ENCODE measurements at places on chromosomes 6 and 20.

- DNase-seq = no peak
Observed at GRCh38 chr6:41779336-41779735, 364 bp downstream of the FRS3 start.

- no peak for DNase-seq
Observed at GRCh38 chr6:84072442-84072997, 38.9 kb downstream of the MRAP2 start.

DNA sequence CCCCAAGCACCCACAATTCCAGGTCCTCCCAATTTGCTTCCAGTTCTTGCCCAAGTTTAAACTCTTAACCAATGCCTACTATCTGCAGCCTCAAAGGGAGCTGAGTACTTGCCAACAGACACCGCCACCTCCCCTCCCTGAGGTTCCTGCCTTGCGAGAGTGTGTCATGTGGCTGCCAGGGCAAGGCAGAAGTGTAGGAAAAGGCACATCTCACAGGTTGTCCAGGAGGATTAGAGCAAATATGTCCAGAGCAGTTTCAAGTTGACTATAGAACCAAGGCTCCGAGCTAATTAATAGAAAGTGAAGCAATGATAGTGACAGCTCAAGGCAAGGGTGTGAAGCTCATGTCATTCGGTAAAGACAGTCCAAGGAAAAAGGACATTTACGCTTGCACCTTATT is 127.8 kb downstream of the ATXN1 start:
- no peak for DNase-seq

DNA sequence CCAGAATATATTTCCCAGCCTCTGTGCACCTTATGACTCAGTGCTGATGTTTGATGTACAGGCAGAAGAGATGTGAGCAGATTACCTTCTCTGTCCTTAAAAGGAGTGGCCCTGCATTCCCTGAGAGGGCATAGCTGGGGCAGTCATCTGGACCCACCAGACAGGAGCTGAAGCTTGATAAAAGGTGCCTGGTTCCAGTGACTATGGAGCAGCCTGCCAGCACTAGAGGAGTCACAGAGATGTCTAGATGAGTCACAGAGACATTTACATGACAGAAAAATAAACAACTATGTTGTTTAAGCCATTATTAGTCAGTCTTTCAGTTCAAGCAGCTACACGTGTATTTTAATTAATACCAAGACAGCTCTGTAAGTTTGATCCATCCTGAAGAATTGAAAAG is 237.1 kb upstream of the MOCS1 start:
- DNase-seq = no peak

GRCh38 chr6:87710090-87710489 is 8.1 kb upstream of the AKIRIN2 start:
- no peak for DNase-seq

DNA sequence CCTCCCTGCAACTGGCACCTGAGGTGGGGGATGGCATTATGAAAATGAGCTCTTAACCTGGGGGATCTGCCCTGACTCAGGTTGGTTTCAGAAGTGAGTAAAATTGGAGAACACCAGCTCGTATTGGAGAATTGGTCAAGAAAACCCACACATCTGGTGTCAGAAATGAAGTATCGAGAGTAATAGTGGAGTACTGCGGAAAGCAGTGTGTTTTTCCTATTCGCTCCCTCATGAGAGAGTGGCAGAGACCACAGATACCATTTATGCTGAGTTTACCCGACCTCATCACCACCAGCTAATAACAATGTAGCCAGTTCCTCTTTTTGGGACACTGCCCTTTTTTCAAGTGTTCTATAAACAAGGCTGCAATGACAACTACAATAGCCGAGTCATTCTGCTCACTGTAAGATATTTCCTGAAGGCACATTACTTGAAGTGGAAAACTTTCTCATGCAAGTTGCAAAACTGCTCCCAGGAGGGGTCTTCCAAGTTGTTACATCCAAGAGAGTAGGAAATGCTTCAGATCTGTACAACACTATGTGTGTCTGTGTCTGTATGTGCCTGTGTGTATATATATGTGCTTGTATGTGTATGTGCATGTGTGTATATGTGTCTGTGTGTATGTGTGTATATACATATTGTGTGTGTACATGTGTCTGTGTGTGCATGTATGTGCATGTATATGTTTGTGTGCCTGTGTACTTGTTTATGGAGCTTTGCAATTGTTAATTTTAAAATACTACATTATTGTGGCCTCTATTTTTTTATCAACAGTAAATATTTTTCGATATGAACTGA is 106.0 kb upstream of the CST7 start:
- no peak for DNase-seq

- DNase-seq = no peak
Observed at GRCh38 chr20:16485401-16485800, 87.8 kb downstream of the KIF16B start.

DNA sequence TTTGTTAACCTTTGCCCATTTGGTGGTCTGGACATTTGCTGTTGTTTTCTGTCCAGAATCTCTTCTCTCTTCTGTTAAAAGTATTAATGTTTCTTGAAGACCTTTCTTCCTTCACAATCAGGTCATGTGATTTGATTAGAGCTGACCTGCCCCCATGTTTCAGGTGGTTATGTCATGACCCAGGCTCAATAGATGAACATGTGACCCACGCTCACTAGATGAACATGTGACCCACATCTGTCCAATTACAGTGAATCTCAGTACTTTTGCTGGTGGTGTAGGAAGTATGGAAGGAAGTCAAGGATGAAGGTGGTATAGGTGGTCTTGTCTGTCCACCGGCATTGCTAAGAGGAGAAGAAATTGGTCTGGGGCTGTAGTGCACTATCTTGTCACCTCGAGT is 289.1 kb upstream of the JAG1 start:
- no peak for DNase-seq

- DNase-seq = peak; percentile 43
Observed at GRCh38 chr6:53282741-53283140, 66.0 kb downstream of the ELOVL5 start.

- no peak for DNase-seq
Observed at GRCh38 chr6:125824946-125825771, 34.4 kb downstream of the NCOA7 start.

DNA sequence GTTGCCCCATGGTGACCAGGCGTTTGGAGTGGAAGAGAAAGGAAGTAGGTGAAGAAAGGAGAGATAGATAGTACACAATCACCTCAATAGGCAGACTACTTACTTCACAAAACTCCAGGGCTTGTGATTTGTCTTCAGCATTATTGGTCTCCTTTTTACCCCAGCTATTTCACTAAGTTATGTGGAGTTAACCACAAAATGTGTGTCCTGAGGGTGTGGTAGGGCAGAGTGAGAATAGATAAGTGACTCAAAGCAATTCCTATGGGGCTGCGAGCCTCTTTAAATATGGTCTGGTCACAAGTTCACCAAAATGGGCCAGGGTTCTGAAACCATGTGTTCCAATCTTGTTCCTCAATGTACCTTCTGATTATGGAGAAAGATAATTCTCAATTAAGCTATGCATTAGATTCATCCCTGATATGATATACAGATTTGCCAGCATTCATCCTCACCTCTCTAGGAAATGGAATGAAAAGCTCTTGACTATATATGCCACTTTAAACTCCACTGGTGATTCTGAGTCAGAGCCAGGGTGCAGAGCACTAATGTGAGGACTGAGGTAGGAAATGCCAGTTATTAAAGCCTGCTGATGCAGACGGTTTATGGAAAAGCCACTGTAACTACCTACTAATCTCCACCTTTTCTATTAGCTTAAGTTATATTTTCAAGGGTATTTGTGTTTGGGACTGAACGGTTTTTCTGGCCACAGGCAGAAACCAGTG is 310.6 kb upstream of the MANEA start:
- no peak for DNase-seq

DNA sequence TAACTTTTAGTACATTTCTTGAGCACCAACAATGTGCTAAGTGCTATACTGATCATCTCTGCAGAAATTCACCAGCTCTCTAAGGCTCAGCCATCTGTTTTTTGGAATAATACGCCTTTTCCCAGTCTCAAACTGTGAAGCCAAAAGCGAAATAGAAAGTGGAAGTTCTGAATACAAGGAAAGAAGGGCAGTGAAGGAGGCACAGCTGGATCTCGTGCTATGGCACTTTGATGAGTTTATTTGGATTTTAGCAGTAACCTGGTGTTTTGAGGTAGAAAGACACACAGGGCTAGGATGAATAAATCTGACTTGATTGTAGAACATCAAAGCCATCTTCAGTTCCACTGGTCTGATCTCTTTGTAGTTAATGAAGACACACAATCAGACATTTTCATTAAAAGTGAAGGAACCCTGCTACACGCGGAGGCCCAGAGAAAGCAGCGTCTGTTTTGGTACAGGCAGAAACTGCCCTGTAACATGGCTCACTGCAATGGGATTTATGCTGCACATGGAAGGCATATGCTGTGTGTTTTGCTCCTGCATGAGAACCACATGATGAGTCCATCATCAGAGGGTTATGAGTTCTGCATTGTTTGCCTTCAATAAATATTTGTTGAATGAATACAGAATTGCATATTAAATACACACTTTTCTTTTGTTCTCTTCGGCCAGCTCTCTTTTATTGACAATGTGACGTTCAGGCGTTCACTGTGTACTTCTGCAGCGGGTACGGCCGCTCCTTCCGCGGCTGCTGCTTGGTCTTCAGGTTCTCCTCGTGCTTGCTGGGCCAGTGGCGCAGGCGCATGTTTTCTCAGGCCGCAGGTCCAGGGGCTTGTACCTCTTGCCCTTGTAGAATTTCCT is 100.9 kb downstream of the PREP start:
- no peak for DNase-seq

- DNase-seq = no peak
Observed at GRCh38 chr6:140915551-140915950, 1217.2 kb upstream of the GJE1 start.

- no peak for DNase-seq
Observed at GRCh38 chr20:58202044-58202443, 26.4 kb downstream of the ANKRD60 start.

- no peak for DNase-seq
Observed at GRCh38 chr6:47859175-47859574, 77.3 kb downstream of the OPN5 start.

GRCh38 chr6:130426066-130426721 is 60.4 kb downstream of the TMEM200A start:
- no peak for DNase-seq

DNA sequence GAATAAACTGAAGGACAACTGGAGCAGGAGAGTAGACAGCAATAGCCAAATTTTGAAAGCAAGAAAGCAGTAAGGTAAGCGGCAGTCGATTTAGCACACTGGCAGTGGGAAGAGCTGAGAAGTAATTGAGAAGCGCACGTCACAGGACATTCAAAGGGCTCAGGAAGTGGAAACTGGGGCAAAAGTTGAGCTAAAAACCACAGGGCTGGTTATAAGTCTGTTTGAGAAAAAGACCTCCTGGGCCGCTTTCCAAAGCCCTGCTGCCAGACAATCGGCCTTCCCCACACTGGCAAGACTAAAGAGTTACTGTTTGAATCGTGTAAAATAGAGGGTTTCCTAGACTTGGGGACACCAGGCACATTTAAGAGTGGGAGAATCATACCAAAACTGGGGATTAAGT is 161.4 kb downstream of the DNAH8 start:
- DNase-seq = peak; percentile 64

GRCh38 chr20:34673412-34673811 is 3.5 kb downstream of the PIGU start:
- DNase-seq = no peak

GRCh38 chr20:31602779-31603441 is 2.2 kb upstream of the ID1 start:
- peak; percentile 90 for DNase-seq

- DNase-seq = no peak
Observed at GRCh38 chr6:42551217-42551616, 12.6 kb upstream of the UBR2 start.

- no peak for DNase-seq
Observed at GRCh38 chr6:44820321-44820720, 432.8 kb downstream of the CDC5L start.

DNA sequence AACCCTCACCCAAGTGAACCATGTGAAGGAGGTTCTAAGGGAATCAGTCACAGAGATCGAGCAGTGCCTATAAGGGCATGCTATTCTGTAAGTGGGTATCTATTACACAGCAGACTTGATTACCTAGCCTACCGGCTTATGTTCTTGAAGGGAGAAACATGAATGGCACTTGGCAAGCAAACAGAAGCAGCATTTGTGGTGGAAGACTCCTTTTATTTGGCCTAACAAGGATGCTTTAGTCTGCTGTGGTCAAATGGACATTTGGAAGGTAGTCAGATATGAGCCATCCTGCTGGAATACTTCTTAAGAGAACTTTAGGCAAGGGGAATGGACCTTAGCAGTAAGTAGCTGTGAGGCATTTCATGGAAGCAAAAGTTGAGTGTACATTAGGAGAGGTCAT is 126.3 kb downstream of the COL12A1 start:
- no peak for DNase-seq

DNA sequence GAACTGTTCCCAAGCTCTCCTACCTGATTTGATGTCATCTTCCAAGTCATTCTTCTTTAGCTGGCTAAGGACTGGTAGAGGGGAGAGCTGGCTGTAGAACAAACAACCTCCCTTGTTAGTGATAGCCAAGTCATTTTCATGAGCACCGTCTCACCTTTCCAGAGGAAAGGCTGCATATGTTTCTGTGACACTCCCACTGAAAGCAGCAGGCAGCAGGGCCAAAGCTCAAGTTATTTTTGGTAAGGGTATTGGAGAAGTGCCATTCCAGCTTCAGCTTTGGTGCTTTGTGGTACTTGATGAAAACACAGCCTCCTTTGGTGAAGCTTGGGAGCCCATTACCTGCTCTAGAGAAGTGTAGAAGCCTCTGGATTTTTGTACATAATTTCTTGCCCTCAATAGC is 5.4 kb upstream of the DOK5 start:
- DNase-seq = no peak

- no peak for DNase-seq
Observed at GRCh38 chr20:10264166-10264558, 45.5 kb downstream of the SNAP25 start.
